ENCODE measurements at places on chromosomes 13 and 19. TPM values are rescaled to one million over a fixed set of nuclear protein-coding genes. Genes with fewer than 3 reads are reported as not detected.

Gene ADGRE1
- total RNA-seq: not detected

Gene ELL
- total RNA-seq: 12.9 TPM

Gene ZSCAN1
- not detected for total RNA-seq

Gene ATP11A
- total RNA-seq: 9.2 TPM

Gene SERP2
- total RNA-seq: 8.3 TPM

Gene ZNF536
- 0.99 TPM for total RNA-seq

All from smooth muscle cell of trachea (primary cell).